Spleen (tissue), 13 donors: ENCODE measurements at places on chromosomes 2 and 18.

- no peak for DNase-seq
- no peak overlapping the region for H3K27ac ChIP-seq
- H3K4me3 ChIP-seq = no peak overlapping the region
- H3K4me1 ChIP-seq = no peaks in the 10 kb centered on the region
- H3K36me3 ChIP-seq = peaks cover 88% of the 10 kb centered on the region
- no peaks in the 10 kb centered on the region for H3K27me3 ChIP-seq
Observed at GRCh38 chr18:9536354-9537152, 61.2 kb downstream of the RALBP1 start.

GRCh38 chr18:985212-985661 lies 80.6 kb downstream of the ADCYAP1 start:
- H3K36me3 ChIP-seq = no peaks in the 10 kb centered on the region
- no peak overlapping the region for H3K4me3 ChIP-seq
- H3K4me1 ChIP-seq = no peaks in the 10 kb centered on the region
- no peak overlapping the region for H3K27ac ChIP-seq

- H3K27ac ChIP-seq = no peak overlapping the region
- DNase-seq = no peak
- H3K4me1 ChIP-seq = no peaks in the 10 kb centered on the region
Observed at GRCh38 chr2:74297391-74297790, 45.8 kb downstream of the SLC4A5 start.

- H3K27ac ChIP-seq = no peak overlapping the region
- no peaks in the 10 kb centered on the region for H3K36me3 ChIP-seq
- no peaks in the 10 kb centered on the region for H3K4me1 ChIP-seq
Observed at GRCh38 chr18:32152705-32153448, 37.0 kb upstream of the MEP1B start.

DNA sequence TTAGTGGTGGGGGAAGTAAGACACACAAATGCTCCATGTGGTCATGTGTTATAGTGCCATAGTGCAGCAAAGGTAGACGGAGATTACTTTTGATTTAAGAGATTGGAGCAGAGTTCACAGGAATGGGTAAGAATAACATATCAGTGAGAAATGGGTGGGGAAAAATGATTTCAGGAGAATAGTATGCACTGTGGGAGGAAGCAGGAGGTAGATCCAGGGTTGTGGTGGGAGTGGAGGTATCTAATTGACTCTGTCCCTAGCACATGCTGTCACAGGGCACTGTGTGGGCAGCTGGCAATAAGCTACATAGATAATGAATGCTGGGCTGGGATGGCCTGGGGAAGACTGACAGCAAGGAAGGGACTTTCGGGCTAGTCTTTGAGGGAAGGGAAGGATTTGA lies 65.3 kb downstream of the STAT1 start:
- H3K27ac ChIP-seq = peak overlapping the region; percentile 54
- H3K4me3 ChIP-seq = no peak overlapping the region
- no peaks in the 10 kb centered on the region for H3K36me3 ChIP-seq
- no peaks in the 10 kb centered on the region for H3K27me3 ChIP-seq
- H3K4me1 ChIP-seq = peaks cover 27% of the 10 kb centered on the region

GRCh38 chr2:170713543-170714380 lies 1.4 kb upstream of the SP5 start:
- H3K4me3 ChIP-seq = peak overlapping the region; percentile 55
- no peak overlapping the region for H3K27ac ChIP-seq
- H3K4me1 ChIP-seq = peaks cover 62% of the 10 kb centered on the region
- no peaks in the 10 kb centered on the region for H3K36me3 ChIP-seq
- no peak for DNase-seq

- no peak overlapping the region for H3K27ac ChIP-seq
- H3K4me3 ChIP-seq = no peak overlapping the region
- peaks cover 15% of the 10 kb centered on the region for H3K4me1 ChIP-seq
- DNase-seq = no peak
Observed at GRCh38 chr2:74373221-74373676, 6.9 kb downstream of the DCTN1 start.

DNA sequence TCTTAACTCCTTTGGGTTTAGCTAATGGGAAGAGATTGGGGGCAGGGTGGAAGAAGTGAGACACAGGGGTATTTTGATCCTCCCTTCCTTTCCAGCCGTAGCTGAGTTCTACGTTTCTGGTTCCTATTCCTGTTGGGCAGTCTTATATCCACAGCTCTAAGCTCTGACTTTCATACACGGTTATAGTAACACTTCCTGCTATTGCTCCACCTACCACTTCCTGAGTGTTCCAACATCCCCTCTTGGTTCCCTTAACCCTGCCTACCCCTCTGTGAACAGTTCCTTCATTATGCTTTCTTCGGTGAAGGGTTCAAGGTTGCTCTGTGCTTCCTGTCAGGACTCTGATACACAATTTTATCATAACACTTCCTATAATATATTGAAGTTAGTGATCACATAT lies 205.1 kb downstream of the DNAH7 start:
- H3K27me3 ChIP-seq = no peaks in the 10 kb centered on the region
- no peak for DNase-seq
- peaks cover 7% of the 10 kb centered on the region for H3K4me1 ChIP-seq
- H3K36me3 ChIP-seq = no peaks in the 10 kb centered on the region

- H3K4me1 ChIP-seq = peaks cover 6% of the 10 kb centered on the region
- peak; percentile 56 for DNase-seq
- H3K27ac ChIP-seq = no peak overlapping the region
- H3K4me3 ChIP-seq = no peak overlapping the region
- H3K27me3 ChIP-seq = no peaks in the 10 kb centered on the region
- peaks cover 5% of the 10 kb centered on the region for H3K36me3 ChIP-seq
Observed at GRCh38 chr2:71557321-71557720, 104.0 kb downstream of the DYSF start.

DNA sequence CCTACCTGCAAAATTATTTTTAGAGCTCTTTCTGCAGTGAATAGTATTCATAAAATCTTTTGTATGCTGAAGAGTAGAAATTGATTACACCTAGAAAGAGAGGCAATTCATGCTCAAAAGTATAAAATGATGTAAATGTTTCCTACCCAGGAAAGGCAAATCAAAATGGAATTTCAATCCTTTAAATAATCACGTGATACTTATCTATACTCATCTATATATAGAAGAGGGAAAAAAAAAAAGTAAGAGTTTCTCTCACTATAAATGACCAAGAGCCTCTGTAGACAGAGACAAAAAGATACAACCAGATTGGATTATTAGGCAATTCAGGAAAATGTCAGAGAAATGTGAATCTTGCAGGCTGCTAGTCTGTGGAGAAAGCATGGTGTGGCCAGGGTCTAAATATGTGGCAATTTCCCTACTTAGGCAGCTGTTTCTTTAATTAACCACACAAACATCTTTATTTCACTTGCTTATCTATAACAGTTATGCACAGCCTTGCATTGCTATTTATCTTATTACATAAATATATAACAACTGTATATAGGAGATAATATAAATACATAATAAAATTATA lies 39.5 kb downstream of the METTL8 start:
- no peaks in the 10 kb centered on the region for H3K36me3 ChIP-seq
- no peak overlapping the region for H3K27ac ChIP-seq
- H3K4me3 ChIP-seq = no peak overlapping the region
- H3K4me1 ChIP-seq = peaks cover 7% of the 10 kb centered on the region
- H3K27me3 ChIP-seq = no peaks in the 10 kb centered on the region

GRCh38 chr2:105781274-105781978 lies 36.7 kb downstream of the NCK2 start:
- H3K27me3 ChIP-seq = no peaks in the 10 kb centered on the region
- H3K4me1 ChIP-seq = peaks cover 98% of the 10 kb centered on the region
- H3K4me3 ChIP-seq = no peak overlapping the region
- DNase-seq = no peak
- no peak overlapping the region for H3K27ac ChIP-seq

- H3K4me1 ChIP-seq = peaks cover 16% of the 10 kb centered on the region
- H3K27ac ChIP-seq = no peak overlapping the region
- no peak overlapping the region for H3K4me3 ChIP-seq
- H3K27me3 ChIP-seq = no peaks in the 10 kb centered on the region
- no peaks in the 10 kb centered on the region for H3K36me3 ChIP-seq
Observed at GRCh38 chr2:43062058-43062457, 164.3 kb downstream of the ZFP36L2 start.

- H3K27me3 ChIP-seq = no peaks in the 10 kb centered on the region
- H3K4me3 ChIP-seq = no peak overlapping the region
- no peak for DNase-seq
- H3K27ac ChIP-seq = no peak overlapping the region
- H3K4me1 ChIP-seq = no peaks in the 10 kb centered on the region
- no peaks in the 10 kb centered on the region for H3K36me3 ChIP-seq
Observed at GRCh38 chr2:211994806-211995205, 543.8 kb downstream of the ERBB4 start.

GRCh38 chr2:201813996-201814760 lies 7.8 kb downstream of the CDK15 start:
- no peaks in the 10 kb centered on the region for H3K4me1 ChIP-seq
- H3K27ac ChIP-seq = no peak overlapping the region
- H3K4me3 ChIP-seq = no peak overlapping the region
- no peaks in the 10 kb centered on the region for H3K36me3 ChIP-seq
- no peaks in the 10 kb centered on the region for H3K27me3 ChIP-seq

DNA sequence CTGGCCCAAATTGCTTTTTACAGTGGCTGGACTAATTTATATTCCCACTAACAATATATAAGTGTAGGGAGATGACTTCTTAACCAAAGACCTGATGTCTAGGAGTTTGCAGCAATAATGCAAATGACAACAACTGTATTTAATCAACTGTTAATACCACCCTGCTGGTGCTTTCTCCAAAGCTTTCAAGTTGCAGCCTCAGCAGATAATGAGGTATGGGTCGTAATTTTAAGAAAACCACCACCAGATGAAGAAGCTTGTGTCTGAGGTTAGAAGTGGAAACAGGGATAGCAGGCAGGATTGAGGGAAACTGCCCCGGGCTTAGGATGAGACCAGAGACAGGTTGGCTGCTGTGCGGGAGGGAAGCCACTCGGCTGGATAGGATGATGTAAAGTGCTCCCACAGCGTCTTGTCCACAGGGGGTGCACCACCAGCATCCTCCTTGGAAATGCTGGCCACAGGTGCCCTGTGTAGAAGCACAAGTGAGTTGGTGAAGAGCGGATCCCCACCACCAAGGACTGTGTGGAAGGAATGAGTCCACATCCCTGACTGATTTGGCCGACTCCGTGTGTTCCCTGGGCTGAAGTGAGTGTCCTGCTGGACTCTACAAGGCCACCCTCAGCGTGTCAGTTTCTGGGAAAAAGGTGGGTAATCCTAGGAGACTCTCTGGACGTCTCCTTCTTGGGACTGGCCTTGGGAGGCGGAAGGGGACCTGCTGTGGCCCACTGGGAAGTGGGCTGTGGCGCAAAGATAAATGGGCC lies 76.1 kb upstream of the SMAD2 start:
- no peak for DNase-seq
- H3K4me3 ChIP-seq = no peak overlapping the region
- peaks cover 32% of the 10 kb centered on the region for H3K4me1 ChIP-seq
- no peaks in the 10 kb centered on the region for H3K27me3 ChIP-seq
- no peaks in the 10 kb centered on the region for H3K36me3 ChIP-seq
- no peak overlapping the region for H3K27ac ChIP-seq

GRCh38 chr18:29879763-29880162 lies 1162.8 kb downstream of the DSC3 start:
- no peaks in the 10 kb centered on the region for H3K27me3 ChIP-seq
- DNase-seq = no peak
- H3K27ac ChIP-seq = no peak overlapping the region
- no peaks in the 10 kb centered on the region for H3K4me1 ChIP-seq
- H3K36me3 ChIP-seq = no peaks in the 10 kb centered on the region
- no peak overlapping the region for H3K4me3 ChIP-seq

- no peak overlapping the region for H3K27ac ChIP-seq
- no peaks in the 10 kb centered on the region for H3K36me3 ChIP-seq
- H3K27me3 ChIP-seq = no peaks in the 10 kb centered on the region
Observed at GRCh38 chr2:100957996-100958653, 44.0 kb upstream of the RPL31 start.

DNA sequence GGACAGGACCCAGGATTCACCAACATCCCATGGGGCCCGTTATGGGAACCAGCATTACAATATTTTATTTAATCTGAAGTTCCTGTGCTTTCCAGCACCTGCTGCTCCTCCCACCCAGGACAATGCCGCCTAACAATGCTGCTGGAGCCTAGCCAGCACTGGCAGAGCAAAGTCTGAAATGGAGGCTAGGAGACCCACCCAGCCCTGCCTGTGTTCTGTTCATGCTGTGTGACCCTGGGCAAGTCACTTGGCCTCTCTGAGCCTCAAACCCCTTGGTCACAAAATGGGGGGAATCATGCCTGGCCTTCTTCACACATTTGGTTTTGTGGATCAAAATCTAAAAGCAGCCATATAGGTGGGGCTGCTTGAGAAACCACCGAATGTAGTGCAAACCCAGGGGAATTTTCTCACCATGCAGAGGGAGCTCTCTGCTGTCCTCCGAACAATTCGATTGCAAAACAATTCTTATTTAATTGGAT lies 38.5 kb upstream of the ODC1 start:
- no peak overlapping the region for H3K27ac ChIP-seq
- H3K4me1 ChIP-seq = no peaks in the 10 kb centered on the region
- H3K4me3 ChIP-seq = no peak overlapping the region
- H3K27me3 ChIP-seq = no peaks in the 10 kb centered on the region

- no peaks in the 10 kb centered on the region for H3K4me1 ChIP-seq
- no peak overlapping the region for H3K4me3 ChIP-seq
- no peaks in the 10 kb centered on the region for H3K36me3 ChIP-seq
- no peak overlapping the region for H3K27ac ChIP-seq
Observed at GRCh38 chr18:69636529-69637301, 236.0 kb downstream of the DOK6 start.

DNA sequence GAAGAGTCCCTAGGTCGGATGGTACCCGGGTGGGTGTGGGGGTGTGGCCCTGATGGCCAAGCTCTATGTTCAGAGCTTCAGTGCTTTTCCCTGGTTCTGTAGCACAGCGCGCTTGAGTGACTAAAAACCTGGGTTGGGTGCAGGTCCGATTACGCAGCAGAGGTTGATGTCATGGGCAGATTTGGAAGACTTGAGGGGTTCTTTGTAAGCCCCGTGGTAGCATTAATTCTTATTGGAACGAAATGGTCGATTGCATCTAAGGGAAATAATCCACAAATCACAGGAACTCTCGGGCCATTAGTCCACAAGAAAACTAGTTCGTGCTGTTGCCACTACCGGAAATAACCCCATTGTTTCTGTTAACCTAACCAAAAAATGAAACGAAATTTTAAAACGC lies 9.0 kb downstream of the HOXD8 start:
- peaks cover 63% of the 10 kb centered on the region for H3K4me1 ChIP-seq
- peaks cover 62% of the 10 kb centered on the region for H3K27me3 ChIP-seq
- H3K36me3 ChIP-seq = no peaks in the 10 kb centered on the region
- DNase-seq = no peak

- peaks cover 5% of the 10 kb centered on the region for H3K4me1 ChIP-seq
- DNase-seq = no peak
- H3K4me3 ChIP-seq = no peak overlapping the region
- H3K27me3 ChIP-seq = no peaks in the 10 kb centered on the region
- H3K27ac ChIP-seq = no peak overlapping the region
Observed at GRCh38 chr18:59963229-59963628, 63.4 kb downstream of the PMAIP1 start.

- H3K27me3 ChIP-seq = no peaks in the 10 kb centered on the region
- H3K4me3 ChIP-seq = no peak overlapping the region
- no peaks in the 10 kb centered on the region for H3K4me1 ChIP-seq
- H3K36me3 ChIP-seq = no peaks in the 10 kb centered on the region
- no peak for DNase-seq
- no peak overlapping the region for H3K27ac ChIP-seq
Observed at GRCh38 chr2:127545796-127546195, 10.3 kb downstream of the MYO7B start.

- no peaks in the 10 kb centered on the region for H3K27me3 ChIP-seq
- DNase-seq = peak; percentile 60
- no peaks in the 10 kb centered on the region for H3K4me1 ChIP-seq
- H3K27ac ChIP-seq = no peak overlapping the region
- no peak overlapping the region for H3K4me3 ChIP-seq
Observed at GRCh38 chr2:219028996-219029828, 12.1 kb downstream of the CFAP65 start.

GRCh38 chr2:128491692-128492244 lies 173.1 kb upstream of the HS6ST1 start:
- H3K4me3 ChIP-seq = no peak overlapping the region
- H3K27ac ChIP-seq = no peak overlapping the region
- peaks cover 6% of the 10 kb centered on the region for H3K4me1 ChIP-seq
- no peak for DNase-seq
